ENCODE measurements at places on chromosomes 12 and 14. TPM values are rescaled to one million over a fixed set of nuclear protein-coding genes. Genes with fewer than 3 reads are reported as not detected.

The PTHLH gene
- 0.63 TPM for total RNA-seq

DNA sequence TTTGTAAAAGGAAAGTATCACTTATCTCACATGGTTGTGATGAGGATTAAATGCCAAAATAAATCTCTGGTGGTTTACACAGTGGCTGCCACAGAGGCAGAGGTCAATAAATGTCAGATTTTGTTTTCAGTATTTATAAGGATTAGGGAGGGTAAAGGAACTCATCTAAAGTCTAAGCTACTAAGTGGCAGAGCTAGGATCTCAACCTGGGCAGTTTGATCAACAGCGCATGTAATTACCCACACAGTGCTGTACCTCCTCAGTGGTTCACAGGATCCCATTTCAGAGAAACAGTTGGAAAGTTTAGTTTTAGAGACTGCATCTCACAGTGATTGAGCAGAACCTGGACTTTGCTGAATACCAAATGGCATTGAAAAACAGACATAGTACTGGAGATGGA lies 44.9 kb upstream of the RIC8B start:
- no peak for DNase-seq

The NCKAP5L gene
- total RNA-seq, result 29.8 TPM

GRCh38 chr12:27772328-27773049 lies 7.5 kb upstream of the KLHL42 start:
- no peak for DNase-seq
